CD4-positive, alpha-beta T cell treated with Interleukin-17A for 4 hours (primary cell): ENCODE measurements at places on chromosomes 11 and 22.

GRCh38 chr11:75147875-75148263 lies 3.0 kb upstream of the SLCO2B1 start:
- no peak for DNase-seq

DNA sequence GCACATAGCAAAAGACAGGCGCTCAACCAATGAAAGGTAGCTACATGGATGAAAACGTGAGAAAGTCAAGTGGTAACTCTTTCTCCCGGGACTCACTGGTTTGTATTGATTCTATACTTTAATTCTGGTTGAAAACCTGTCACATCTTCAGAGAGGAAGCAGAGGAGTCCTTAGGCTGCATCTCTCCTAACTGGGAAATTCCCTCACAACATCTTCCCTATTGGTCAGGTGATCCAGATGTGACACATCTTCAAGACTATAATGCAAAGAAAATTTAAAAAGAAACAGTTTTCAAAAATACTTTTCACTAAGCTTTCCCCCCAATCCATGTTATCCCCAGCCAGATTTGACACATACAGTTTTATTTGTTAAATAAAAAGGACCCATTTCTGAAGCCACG lies 62.7 kb upstream of the RCN1 start:
- DNase-seq, result no peak

DNA sequence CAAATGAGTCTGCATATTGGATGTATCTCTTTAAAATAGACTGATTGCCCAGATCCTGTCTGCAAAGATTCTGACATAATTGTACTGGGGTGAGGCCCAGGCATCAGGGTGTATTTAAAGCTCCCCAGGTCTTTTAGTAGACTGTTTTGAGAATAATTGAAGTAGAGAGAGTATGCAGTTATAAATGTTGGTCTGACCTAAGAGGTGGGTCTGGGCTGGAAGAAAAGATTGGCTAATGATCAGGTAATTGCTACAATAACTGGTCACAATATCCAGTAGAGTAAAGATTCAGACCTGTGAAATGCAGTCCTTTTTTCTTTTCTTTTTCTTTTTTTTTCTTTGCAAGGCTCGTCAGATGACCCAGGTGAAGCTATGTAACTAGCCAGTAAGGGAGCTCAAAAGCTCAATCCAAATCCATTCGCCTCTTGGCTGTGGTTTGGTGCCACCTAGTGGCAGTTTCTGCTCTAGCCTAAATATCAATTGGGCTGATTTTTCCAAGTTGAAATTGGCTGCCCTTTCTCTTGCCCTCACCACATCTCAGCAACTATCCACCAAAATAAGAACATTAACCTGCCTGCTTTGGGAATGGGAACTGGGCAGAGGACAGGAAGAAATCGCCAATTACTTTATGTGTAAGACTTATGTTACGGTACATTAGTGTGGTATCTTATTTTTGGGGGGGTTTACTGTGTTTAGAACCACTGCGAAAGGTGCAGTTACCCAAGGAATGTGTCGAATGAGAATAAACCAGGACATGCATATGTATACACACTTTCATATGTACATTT lies 45.9 kb downstream of the ZNF143 start:
- DNase-seq, result peak; percentile 83

GRCh38 chr22:36343720-36344105 lies 44.1 kb downstream of the MYH9 start:
- DNase-seq, result no peak

- no peak for DNase-seq
Observed at GRCh38 chr11:64027651-64028397, 7.9 kb upstream of the FLRT1 start.

DNA sequence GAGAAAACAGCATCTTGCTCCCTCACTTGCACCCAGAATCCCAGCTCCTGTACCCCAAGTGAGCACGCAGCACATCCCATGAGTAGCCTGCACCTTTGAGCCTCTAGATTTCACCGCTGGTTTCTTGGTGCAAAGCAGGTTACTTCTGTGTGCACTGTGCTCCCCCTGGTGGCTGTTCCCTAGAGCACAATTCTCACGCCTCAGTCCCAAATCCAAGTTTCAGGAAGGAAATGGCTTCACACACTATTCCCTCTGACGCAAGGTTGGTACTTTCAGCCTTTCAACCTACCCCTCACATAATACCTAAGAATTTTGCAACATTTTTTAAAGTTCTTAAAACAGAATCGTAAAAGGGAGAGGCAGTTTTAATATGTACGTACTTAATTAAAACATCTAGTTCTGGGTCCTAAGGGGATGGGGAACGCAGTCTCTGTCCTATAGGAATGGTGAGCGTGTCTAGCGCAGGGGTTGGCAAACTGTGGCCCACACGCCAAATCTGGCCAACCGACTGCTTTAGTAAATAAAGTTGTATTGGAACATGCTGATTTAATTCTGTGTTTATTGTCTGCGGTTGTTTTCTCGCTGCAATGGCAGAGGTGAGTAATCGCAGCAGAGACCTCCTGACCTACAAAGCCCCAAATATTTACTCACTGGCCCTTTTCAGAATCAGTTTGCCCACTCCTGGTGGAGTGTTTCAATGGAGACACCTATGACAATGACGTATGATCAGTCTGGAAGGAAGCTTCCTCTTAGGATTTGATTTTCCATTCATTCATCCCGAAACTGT lies 27.5 kb downstream of the DHCR7 start:
- peak; percentile 11 for DNase-seq

DNA sequence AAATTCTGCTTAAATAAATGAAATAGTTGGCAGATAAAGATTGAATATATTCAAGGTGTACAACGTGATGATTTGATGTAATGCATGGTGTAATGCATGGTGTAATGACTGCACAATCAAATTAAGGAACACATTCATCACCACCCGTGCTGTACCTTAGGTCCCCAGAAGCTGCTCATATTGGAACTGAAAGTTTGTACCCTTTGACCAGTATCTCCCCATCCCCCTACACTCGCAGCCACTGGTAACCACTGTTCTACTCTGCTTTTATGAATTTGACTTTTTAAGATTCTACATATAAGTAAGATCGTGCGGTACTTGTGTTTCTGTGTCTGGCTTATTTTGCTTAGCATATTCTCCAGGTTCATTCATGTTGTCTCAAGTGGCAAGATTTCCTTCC lies 445.8 kb downstream of the OPCML start:
- DNase-seq, result no peak

DNA sequence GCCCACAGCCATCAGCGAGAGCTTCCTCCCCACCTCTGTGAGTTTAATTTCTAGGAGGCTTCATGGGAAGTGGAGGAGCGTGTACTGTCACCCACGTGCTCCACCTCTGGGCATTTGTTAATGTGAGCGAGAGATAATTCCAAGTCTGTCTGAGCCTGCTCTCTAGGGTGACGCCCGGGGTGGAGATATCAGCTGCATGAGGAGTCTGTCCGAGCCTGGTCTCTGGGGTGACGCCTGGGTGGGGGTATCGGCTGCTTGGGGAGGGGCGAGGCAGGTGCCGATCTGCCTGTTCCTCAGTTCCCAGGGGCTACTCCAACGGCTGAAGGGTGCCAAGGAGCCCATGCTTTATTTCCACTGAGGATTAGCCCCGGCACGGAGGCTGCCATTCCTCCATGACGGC lies 735.0 kb downstream of the BRD1 start:
- DNase-seq, result no peak

GRCh38 chr11:9893474-9893873 lies 229.6 kb downstream of the SWAP70 start:
- no peak for DNase-seq
